Stimulated activated CD8-positive, alpha-beta memory T cell treated with anti-CD3 and anti-CD28 coated beads, Interleukin-2, amount 100 ng/mL, for 1 hour (primary cell): ENCODE measurements at places on chromosomes 16 and 17.
A peak's percentile ranks its signal among the peaks of the same experiment; 100 is the strongest.

- DNase-seq = no peak
These were observed 5.9 kb upstream of the BAIAP3 start for GRCh38 chr16:1327619-1327947.

- no peak for DNase-seq
These were observed 2.1 kb downstream of the PSMB10 start for GRCh38 chr16:67934306-67935100.

DNA sequence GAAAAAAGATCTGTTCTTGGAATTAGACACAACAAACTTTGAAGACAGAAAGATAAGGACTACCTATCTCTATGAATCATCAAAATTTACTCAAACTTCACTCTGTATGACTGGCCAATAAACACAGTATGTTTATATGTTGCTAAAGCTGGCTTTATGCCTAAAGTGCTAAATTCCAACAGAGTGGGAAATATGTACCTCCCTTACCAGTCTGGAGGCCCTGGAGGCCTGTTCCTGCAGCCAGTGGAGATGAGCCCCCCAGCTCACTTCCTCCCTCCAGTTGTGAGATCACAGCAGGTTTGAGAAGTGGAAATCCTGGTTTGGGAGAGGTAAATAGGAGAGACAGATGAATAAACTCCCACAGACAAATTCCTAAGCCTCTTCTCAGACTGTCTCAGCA, 9.0 kb downstream of the ZNF23 start:
- DNase-seq = no peak

GRCh38 chr16:11675561-11676511, 7.6 kb downstream of the SNN start:
- DNase-seq = no peak

- no peak for DNase-seq
These were observed 36.5 kb downstream of the CYTH1 start for GRCh38 chr17:78745407-78746088.

- DNase-seq = no peak
These were observed 26.8 kb downstream of the TBC1D16 start for GRCh38 chr17:80008848-80009247.

- DNase-seq = no peak
These were observed at the start of gene ACE for GRCh38 chr17:63476854-63477479. Gene ACE, plus strand, starts transcription at chr17:63477061. Its CDS starts 34 bp downstream, at chr17:63477095.

DNA sequence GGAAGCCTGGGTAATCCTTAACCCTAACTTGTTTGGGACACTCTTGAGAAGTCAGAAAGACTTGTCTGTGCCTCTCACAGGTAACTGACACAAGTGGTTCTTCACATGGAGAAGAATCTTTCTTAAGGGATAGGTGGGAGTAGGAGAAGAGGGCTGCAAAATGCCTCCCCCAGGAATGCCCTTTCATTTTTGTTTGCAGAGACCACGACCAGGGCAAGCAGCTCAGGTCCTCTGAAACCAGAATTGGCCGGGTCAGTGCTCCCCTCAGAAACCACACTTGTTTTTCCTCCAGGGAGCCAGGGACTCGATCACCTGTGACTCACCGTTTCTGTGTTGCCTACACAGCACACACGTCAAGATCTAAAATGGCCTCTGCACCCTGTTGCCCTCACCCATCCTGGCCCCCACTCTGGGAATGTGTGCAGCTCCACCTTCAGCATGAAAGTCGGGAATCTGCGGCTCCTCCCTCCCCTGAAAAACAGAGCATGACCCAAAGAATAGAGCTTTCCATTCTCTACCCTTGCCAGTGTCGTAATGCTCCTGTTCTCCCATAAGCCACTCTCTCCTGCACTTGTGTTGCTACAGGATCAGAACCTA, 36.1 kb downstream of the HNF1B start:
- DNase-seq = no peak

DNA sequence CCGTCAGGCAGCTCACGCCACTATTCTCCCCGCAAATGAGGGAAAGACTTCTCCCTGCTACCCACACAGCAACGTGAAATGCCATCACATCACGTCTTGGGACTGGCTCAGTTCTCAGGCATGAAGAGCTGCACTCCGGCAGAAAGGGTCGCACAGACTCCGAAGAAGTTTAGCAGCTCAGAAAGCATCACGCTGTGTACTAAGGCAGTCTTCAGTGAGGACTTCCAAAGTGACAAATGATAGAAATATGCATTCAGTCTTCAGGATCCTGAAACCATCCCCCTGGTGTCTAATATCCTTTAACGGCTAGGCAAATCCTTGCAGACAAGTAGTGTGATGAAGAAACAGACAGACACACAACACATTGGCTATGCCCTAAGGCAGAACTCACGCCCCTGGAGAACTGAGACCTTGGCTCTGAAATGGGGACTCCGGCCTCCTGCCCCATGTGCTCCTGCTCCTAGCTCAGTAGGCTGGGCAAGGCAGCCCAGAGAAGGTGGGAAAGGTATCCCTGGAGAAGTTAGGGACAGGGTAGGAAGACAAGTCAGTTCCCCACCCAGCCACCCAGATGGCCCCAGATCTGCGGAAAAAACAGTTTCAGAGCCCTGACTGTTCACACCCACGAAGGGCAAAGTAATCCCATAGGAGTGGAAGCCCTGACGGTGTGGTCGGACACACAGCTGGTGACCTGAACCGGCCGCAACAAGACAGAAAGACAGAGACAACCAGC, 1.6 kb downstream of the XYLT1 start:
- DNase-seq = no peak

GRCh38 chr17:57341611-57342540, 85.6 kb downstream of the MSI2 start:
- no peak for DNase-seq

DNA sequence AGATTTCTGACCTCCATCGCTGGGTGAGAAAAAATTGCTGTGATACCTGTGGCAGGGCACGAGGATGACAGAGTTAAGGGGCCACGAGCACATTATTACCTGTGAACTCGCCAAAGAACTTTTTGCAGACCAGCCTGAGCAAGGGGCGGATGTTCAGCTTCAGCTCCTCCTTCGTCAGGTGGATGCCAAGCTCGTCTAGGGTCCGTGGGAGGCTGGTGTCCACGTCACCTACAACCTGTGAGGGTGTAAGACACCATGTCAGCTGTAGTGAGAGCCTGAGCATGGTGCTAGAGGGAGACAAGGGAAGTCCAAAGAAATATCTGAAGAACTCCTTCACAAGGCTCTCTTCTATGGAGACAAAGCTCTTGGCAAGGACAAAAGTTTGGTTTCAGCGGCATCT, 17.1 kb downstream of the HIGD1B start:
- no peak for DNase-seq

DNA sequence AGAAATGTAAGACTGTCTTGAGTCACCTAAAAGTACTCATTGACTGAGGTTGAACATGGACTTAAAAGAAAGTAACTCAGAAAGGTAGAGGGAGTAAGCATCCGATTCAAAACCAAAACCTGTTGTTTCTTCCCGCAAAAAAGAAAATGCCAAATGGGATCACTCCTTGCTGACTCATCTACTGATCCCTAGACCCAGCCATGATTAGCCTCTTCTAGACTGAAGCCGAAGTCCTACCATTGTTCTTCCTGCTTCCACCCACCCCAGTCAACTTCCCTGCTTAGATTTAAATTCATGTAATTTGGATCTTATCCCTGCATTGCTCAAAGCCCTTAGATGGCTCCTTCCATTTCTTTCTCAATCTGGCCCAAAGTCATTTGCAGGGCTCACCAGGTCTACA, 760.5 kb upstream of the SOX9 start:
- no peak for DNase-seq

GRCh38 chr17:957856-958421, 21.6 kb downstream of the NXN start:
- no peak for DNase-seq

DNA sequence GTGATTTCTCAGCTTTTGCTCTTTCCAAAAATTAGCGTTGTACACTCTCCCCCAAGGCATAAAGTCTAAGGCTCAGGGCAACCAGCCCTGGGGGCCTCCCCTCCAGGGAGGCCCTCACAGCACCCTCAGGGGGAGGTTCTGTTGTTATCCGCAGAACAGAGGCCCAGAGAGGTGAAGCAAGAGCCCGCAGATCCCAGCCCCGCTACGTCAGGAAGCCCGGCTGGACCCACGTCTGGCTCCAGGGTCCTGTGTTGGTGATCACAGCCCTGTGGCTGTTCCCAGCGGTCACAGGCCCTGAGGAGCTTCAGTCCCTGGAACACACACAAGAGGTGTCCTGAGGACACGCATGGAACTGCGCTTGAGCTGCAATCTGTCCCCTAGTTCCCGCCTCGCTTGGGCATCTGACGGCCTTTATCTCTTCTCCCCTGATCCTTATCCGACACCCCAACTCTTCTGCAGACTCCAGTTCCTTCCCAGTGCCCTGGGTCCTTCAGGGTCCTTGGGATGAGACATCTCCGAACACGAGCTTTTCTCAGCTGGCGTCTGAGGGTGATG, 1.1 kb upstream of the ZG16B start:
- DNase-seq = no peak

DNA sequence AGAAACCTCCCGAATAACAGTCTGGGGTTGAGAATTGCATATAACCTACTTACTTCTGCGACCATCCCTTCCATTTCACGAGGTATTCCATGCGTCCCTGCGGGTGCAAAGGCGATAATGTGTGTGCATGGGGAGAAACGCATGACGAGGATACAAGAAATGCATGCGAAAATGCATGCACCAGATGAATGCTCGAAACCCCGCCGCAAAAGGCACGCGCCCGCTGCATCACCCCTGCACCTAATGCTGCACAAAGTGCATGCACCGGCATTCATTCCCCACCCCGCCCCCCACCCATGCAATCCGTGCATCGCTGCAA, 474 bp downstream of the CBX8 start:
- DNase-seq = no peak

DNA sequence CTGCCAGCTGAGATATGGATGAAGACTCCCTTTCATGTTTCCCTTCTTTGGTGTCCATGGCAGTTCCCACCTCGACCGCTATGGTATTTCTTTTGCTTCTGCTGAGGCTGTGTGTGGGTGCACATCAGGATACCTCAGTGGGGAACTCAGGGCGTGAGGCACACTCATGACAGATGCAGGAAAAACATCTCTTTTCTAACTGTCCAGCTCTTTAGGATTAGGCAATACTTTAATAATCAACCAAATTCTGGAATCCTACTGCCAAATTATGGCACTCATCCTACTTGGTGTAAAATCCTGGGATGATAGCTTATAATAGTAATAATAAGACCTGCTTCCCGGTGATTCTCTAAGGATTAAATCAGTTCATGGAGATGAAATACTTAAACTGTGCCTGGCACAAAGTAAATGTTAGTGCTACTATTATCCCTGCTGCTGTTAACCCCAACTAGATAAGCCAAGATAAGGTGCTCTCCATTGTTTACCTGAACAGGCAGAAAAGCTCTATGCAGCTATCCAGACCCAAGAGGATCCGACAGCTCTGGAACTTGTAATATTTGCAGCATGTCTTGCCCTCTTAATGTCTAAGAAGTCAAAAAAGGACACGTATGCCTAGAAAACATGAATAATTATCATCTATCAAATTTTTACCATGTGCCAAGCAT, 543.3 kb downstream of the WWOX start:
- DNase-seq = no peak

GRCh38 chr16:79151-80054, 1.4 kb downstream of the MPG start:
- DNase-seq = no peak

- DNase-seq = no peak
These were observed 7.1 kb downstream of the SOX8 start for GRCh38 chr16:988471-989353.

DNA sequence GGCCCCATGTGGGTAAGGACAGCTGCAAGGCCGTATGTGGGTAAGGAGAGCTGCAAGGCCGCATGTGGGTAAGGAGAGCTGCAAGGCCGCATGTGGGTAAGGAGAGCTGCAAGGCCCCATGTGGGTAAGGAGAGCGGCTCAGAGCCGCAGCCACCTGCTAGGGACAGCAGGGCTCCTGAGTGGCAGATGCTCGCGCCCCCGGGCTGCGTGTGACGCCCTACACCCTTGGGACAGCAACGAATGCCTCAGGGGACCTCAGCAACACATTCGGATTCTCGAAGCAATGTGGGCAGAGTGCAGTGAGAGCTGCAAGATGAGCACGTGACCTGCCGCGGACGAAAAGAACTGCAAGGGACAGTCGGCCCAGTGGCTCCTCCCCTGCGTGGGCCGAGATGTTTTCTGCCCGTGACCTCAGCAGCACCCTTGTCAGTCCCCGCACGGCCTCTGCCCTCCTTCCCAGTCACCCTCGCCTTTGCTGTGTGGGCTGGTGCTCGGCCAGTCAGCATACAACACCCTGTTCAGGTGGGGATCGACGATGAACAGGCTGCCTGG, 9.6 kb upstream of the SLC38A8 start:
- DNase-seq = no peak

DNA sequence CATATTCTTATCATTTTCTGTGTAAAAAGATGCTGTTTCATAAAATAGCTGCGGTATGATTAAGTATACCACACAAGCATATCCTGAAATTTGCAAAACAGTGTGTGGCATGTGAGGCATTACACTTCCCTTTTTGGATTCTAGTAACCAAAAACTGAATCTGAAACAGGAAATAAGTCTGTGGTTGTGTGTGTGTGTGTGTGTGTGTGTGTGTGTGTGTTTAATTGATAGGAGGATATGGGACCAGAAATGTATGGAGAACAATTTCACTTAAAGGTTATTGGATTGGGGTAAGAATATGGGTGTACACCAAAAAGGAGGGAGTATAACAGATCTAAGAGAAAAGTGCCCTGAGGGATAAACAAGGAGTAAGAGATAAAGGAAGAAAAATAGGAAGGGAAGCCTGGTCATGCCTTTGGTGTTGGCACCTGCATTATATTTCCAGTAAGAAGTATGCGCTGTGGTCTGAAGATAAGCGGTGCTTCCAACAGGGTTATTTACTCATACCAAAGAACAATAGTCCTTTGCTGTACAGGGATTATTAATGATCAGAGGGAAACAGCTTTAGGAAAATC, 4.0 kb downstream of the LYRM1 start:
- DNase-seq = no peak

DNA sequence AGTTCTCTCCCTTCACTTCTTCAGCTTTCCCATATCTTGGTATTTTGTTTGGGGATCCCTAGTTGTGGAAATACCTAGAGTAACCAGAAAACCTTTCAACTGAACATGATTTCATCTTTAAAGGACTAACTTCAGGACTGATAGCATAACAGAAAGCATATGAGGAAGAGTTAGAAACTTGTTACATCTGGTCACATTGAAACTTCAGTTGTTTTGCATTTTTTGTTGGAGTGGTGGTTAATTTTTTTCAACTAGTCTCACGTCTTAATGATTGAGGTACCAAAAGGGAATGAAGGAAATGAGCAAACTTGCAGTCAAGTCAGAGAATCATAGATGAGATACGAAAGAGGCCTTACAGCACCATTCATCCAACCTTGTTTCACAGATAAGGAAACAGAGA, 49.6 kb downstream of the TANGO6 start:
- no peak for DNase-seq

DNA sequence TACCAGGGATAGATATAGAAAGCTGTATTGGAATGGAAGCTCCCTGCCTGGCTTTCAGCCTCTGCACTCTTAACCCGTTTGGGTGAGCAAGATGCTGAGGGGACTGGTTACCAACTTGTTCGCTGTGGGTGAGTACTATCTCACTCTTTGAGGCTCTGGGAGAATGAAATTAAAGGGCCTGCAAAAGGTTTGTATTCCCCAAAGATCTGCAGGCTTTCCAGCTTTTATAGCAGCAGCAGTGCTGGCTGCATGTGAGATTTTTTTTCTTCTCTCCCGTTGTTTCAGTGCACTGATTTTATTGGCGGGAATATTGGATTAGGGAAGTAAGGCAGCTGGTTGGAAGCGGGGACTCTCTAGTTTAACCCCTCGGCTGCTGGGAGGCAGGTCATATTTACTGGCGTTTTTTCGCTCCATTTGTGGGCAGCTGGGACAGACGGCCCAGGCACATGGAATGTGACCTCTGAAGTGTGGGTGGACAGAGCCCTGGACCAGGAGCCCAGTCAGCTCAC, 30.9 kb downstream of the C17orf75 start:
- DNase-seq = no peak

- DNase-seq = peak; percentile 50
These were observed 1.2 kb downstream of the GPR142 start for GRCh38 chr17:74368341-74369081.
